Stimulated activated CD4-positive, alpha-beta T cell treated with anti-CD3 and anti-CD28 coated beads, Interleukin-1b, Interleukin-23, amount 100 ng/mL, for 24 hours (primary cell): ENCODE measurements at places on chromosomes 1 and 21.

GRCh38 chr21:26925636-26926035 lies 41.3 kb downstream of the ADAMTS5 start:
- DNase-seq: no peak

GRCh38 chr21:28632755-28633408 lies 359.8 kb downstream of the LTN1 start:
- no peak for DNase-seq

GRCh38 chr1:59290193-59290949 lies 6.5 kb upstream of the FGGY start:
- DNase-seq: no peak

- no peak for DNase-seq
Measured at GRCh38 chr1:186976700-186977099, 148.0 kb downstream of the PLA2G4A start.

DNA sequence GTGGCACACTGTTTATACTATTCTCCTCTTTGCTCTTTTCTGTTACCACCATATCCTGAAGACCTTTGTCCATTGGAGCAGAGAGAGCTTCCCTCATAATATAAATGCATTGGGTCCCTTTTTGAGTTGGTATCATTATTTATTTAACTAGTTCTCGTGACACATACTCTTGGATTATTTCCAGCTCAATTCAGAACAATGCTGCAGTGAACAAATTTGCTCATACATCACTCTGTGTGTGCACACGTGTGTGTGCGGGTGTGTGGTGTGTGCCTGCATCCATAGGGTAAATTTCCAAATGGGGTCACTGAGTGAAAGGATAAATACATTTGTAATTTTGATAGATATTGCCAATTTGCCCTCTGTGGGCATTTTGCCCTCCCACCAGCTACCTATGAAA lies 5.8 kb downstream of the PLA2G2A start:
- no peak for DNase-seq

DNA sequence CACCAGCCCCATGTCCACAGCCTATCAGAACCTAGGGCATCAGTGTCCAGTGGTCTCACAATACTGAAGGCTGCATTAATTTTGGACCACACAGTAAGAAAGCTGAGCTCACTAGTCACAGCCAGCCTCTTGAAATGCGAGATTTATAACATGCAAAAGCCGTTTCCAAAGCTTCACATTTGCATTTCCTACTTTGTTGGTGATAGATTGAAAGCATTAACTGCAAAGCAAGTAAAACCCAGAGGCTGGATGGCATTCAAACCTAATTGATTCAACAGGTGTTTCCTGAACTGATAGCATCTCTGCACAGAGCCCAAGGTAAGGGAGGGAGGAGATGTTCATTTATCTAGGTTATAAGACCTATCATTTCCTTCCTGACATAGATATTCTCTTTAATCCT lies 410.1 kb downstream of the OMA1 start:
- DNase-seq: no peak

DNA sequence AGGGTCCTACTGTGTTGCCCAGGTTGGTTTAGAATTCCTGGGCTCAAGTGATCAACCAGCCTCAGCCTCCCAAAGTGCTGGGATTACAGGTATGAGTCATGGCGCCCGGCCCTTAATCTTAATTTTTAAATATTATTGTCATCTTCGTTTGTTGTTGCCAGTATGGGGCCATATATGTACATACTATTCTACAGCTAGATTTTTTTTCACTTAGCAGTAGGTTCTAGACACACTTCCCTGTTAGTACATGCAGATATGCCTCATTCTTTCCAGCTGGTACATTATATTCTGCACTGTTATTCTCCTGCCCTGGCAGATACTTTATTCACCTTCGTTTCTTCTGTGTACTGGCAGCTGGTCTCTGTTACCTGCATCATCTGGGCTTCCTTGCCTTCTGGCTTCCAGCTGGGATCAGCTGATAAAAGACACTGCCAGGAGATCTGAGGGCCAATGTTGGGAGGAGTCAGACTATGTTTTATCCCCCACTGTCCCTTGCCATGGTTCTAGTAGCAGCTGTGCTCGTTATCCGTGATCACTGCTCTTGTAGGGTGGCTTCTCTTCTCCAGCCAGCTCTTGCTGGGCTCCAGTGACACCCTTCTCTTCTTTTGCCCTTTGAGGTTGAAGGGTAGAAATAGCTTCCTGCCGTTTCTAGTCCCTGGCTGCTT lies 24.7 kb downstream of the ST3GAL3 start:
- no peak for DNase-seq
